Stimulated activated CD4-positive, alpha-beta T cell treated with anti-CD3 and anti-CD28 coated beads, Interleukin-15, amount 100 ng/mL, for 48 hours (primary cell): ENCODE measurements at places on chromosomes 2 and 18.

GRCh38 chr18:55893948-55894347, 306.0 kb upstream of the TCF4 start:
- DNase-seq = no peak

- no peak for DNase-seq
Observed at GRCh38 chr18:2967820-2968219, 45.1 kb downstream of the LPIN2 start.

GRCh38 chr2:152175368-152176112, at the start of gene STAM2:
STAM2 (minus strand) TSS chr2:152175763; CDS start chr2:152175642, 121 bp downstream.
- DNase-seq = peak; percentile 90

- DNase-seq = no peak
Observed at GRCh38 chr2:200567932-200568331, 17.9 kb upstream of the AOX1 start.

- DNase-seq = no peak
Observed at GRCh38 chr18:50938912-50939311, 28.9 kb upstream of the ELAC1 start.
